ENCODE measurements at places on chromosomes 6 and 20.

DNA sequence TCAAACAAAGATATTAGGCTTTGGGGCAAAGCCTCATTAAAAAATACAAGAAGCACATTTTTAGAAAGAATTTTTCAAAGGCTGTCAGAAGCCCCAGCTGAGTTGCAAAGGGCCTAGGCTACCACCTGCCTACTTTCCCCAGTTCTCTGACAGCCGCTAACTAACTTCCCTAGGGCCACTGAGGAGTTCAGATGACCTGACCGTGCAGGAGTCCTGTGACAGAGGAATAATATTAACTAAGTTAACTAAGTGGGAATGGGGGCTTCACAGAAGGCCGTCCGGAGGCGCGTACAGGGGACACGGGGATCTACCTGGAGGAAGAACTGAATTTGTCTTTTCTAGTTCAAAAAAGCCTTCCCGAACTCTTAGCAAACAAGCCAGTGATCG is 884 bp downstream of the MCHR2 start:
- no peak for DNase-seq

DNA sequence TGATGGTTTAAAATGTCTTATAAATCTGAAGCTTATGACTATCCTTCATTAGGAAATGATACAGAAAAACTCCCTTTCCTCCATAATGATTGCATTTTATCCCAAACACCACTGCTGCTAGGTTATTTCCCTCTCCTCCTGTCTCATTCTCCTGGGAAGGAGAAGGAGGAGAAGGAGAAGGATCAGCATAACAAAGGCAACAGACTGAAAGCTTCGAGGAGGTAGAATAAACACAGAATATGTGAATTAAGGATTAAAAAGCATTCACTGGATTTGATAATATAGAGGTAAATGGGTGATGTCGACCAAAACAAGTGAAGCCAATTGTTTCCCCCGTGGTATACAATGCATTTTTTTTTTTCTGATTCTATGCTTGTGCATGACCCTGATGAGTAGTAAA is 82.0 kb downstream of the WASF1 start:
- DNase-seq, result no peak

DNA sequence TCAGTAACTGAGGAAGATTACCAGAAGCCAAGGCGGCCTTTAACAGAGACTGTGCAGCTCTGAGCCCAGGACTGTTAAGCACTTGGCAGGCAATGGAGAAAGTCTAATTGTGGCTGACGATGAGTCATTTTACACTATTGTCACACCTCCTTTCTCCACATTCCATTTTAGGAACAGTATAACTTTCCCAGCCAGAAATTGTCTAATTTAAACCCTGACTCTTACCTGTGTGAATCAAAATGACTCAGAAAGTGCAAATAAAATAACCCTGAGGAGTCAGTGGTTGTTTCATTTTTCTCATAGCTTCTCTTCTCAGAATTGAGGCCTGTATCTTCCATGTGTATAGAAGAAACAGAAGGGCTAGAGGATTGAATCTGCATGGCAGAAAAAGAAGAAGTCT is 40.0 kb upstream of the OPN5 start:
- DNase-seq, result no peak

DNA sequence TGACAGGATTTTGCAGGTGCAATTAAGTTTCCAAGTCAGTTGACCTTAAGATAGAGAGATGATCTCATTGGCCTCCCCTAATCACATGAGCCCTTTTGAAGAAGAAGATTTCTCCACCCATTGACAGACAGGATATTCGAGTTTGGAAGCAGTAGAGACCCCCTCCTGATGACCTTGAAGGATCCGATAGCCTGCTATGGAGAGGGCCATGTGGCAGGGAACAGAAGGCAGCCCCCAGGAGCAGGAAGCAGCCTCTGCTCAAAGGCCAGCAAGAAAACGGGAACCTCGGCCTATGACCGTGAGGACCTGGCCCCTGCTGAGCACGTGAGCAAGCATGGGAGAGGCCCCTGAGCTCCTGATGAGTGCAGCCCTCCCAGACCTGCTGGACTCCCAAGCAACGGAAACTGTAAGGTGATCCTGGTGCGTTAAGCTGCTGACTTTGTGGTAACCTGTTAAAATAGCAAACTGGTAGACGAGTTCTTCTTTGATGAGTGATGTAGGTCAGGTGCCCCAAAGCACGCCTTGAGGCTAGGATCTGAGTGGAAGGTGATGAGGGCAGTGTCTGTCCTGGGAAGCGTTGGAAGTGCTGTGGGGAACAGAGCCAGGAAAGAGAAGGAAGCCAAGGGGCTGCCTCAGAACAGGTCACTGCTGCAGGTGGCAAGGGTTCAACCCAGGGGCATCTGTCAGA is 18.5 kb upstream of the TUBB2A start:
- no peak for DNase-seq

All from stimulated activated CD4-positive, alpha-beta T cell treated with anti-CD3 and anti-CD28 coated beads, Interleukin-1b, Interleukin-23, amount 100 ng/mL, for 1 hour (primary cell).